ENCODE measurements at places on chromosomes 3 and 15.

- DNase-seq = no peak
These were observed 11.8 kb upstream of the KIF7 start for GRCh38 chr15:89666858-89667705.

DNA sequence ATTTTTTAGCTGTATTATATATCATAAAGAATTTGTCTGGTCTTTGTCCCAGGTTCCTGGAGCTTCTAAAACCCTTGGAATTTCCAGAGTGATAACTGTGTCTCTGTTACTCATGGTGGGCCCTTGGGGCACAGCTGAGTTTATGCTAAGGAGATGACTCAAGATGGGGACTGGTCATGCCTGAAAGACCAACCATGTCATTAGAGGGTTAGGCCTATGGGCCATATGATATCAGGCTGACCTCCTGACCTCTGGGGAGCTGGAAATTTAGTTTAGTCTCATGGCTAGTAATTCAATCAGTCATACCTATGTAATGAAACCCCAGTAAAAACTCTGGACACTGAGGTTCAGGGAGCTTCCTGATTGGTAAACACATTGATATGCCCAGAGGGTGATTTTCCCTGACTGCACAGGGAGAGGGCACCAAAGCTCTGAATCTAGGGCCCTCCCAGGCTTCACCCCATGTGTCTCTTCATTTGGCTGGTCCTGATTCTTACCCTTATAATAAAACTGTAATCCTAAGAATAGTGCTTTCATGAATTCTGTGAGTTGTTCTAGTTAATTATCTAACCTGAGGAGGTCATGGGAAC lies 69.6 kb downstream of the EEFSEC start:
- peak; percentile 24 for DNase-seq

GRCh38 chr15:32933236-32933635 lies 215.4 kb downstream of the GREM1 start:
- no peak for DNase-seq

- DNase-seq = no peak
These were observed 95.1 kb upstream of the LMCD1 start for GRCh38 chr3:8406479-8406878.

DNA sequence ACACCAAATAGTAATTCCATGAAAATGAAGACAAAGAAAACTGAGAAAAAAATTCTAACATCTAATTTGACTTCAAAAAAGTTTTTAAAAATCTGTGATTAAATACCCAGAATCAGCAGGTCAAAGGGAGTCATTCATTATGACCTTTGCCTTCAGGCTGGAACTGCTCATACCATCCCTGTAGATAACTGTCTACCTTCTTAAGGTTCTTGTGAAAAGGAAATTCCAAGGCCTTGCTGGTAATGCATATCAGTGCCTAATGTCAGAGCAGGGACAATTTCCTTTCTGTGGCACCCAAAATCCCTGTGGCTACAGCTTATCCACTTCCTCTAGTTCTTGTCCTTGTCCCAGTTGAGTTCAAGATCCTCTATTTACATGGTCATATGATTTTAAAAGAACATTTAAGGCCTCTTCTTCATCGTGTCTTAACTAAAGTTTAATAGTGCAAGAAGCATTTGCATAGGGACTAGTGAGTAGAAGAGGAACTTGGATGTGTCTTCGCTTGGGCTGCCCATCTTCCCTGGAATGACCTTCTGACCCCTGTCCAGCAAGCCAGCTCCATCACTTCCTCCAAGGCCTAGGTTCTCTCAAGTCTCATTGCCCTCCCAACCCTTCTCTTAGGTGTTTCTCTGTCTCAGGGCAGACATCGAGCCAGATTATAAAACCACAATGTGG lies 8.7 kb upstream of the PLCL2 start:
- DNase-seq = no peak

- peak; percentile 69 for DNase-seq
These were observed 1.1 kb downstream of the EDEM1 start for GRCh38 chr3:5188419-5189221.

DNA sequence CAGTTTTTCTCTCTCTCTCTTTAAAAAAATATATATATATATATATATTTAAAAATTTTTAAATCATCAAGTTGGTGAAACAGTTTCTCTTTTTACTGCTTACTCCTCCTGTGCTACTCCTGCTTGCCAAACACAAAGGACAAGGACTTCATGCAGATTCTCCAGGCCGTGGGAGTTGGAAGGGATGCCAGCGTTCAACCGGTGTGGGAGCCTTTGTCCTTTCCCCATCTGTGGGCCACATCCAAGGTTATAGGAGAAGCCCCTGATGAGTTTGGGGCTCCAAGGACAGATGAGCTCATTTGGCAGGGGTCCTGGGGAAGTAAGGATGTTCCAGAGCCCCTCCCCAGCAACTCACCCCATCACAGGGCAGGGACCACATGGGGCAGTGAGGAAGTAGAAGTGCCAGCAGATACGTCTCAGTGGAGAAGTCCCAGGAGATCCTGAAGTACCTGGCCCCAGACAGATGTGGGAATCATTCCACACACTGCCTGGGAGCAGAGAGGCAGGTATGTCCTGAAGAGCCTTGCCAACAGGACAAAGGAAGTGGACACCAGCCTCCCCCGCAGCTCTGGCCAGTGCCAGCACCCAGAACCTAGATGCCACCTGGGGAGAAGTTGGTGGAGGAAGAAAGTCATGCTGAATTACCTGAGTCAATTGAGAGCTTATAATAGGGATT lies 36.6 kb downstream of the CCK start:
- no peak for DNase-seq

DNA sequence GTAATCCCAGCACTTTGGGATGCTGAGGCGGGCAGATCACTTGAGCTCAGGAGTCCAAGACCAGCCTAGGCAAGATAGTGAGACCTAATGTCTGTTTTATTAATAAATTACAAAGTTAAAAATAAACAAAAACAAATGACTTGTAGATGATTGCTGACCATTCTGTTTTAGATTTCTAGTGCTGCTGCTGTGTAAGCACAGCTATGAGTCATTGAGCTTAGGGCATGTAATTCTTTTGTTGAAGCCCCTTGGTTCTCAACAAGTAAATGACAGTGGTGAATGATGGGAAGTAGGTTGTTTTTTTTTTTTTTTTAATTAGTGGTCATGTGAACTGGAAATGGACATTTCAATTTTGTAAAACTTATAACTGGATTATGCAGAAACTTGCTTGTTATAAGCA lies 63.3 kb downstream of the LEO1 start:
- no peak for DNase-seq

GRCh38 chr15:57320631-57321220 lies 55.6 kb upstream of the CGNL1 start:
- no peak for DNase-seq

DNA sequence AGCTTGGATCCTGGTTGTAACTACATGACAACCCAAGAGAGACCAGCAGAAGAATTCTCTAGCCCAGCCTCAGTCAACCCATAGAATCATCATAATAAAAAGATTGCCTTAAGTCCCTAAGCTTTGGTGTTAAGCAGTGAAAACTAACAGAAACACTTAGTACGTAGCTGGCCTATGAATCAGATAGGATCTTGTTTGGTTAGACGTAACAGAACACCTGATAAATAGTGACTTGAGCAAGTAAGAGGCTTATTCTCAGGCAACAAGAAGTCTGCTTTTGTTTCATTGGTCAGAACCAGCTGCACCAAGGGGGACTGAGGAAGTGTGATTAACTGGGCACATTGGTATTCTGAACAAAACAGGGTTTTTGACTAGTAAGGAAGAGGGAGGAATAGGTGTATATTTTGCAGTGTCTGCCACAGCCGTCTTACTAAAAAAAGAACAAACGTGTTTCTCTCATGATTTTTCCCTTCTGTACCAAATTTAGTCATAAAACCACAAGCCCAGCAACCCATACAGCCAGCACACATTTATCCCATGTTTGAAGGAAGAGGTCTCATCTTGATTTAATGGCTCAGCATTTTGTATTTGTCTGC lies 53.3 kb upstream of the GLCE start:
- DNase-seq = no peak

DNA sequence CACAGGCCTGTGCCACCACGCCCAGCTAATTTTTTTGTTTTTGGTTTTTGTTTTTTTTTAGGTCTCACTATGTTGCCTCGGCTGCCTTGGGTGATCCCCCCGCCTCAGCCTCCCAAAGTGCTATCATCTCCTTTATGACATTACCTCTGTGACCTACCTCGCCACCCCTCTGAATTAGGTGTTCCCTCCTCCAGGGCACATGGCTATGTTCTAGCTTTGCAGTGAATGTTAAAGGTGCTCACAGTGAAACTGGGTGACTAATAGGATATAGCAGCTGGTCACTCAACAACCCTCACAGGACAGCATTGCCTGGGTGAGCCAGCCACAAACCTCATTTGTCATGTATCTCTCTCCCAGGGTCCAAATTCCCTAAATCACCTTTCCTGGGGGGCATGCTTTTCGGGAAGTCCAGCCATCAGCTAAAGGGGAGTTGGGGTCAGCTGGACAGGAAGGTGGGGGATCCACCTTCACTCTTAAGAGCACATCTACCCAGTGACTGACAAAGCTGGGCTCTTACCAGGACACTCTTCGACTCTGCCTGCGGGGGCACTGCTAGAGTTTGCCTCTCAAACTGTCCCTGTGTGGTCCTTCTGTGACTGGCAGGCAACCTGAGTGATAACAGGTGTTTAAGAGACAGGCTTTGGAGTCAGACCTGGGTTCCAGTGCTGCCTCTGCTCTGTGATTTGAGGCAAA lies 1.6 kb upstream of the TTLL3 start:
- DNase-seq = peak; percentile 62

- DNase-seq = no peak
These were observed 57.0 kb downstream of the ISL2 start for GRCh38 chr15:76393614-76394013.

- DNase-seq = no peak
These were observed 119.1 kb upstream of the TMC3 start for GRCh38 chr15:81492969-81493645.

DNA sequence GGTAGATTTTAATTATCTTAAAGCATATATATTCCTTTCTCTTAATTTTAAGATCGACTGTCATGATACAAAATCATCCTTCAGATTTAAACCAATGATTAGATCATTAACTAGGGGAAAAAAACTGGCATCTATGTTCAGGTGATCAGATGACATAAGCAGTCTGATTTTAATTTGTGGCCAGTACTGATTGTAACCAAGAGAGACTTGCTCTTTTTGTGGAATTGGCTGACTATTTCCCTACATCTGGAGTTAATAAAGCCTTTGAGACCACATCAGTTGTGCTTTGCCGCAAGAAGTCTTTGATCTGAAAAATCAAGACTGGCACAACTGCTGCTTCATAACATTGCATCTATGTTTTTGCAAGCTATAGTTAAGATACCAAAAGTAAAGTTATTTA lies 148.4 kb upstream of the CGNL1 start:
- DNase-seq = no peak

GRCh38 chr3:153315781-153316180 lies 153.8 kb downstream of the RAP2B start:
- no peak for DNase-seq

DNA sequence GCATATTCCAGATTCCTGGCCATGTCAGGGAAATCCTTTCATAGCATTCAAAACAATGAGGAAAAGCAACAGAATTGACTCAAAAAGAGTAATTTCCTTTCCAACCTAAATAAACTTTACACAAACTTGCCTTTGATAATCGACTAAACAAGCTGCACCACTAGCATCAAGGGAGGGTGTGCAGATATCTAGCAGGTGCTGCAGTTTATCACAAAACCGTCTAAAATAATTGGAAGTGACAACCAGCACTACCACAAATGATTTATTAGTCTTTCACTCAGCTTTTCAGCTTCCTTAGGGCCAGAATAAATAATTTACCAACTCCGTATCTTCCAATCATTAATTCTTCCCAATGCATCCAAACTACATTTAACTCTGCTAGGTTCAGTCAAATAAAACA lies 71.7 kb downstream of the TBC1D5 start:
- no peak for DNase-seq

GRCh38 chr15:73232776-73233175 lies 136.0 kb downstream of the HCN4 start:
- DNase-seq = no peak

DNA sequence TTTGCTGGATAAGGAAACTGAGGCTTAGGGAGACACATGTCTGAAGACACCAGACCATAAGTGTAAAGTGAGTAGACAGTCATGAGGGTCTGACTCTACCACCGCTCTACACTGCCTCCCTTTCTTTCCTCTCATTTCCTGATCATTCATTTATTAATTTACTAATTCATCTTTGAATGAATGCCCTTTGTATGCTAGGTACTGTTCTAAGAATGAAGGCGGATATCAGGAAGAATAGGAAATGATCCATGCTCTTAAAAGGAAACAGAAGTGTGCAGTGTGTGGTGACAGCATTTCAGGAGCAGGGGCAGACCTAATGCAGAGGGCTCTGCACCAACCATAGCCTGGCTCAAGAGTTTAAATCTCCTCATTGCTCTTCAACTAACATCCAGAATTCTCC lies 31.8 kb upstream of the PSMD6 start:
- DNase-seq = no peak

GRCh38 chr15:66706225-66706732 lies 4.2 kb downstream of the SMAD6 start:
- DNase-seq = peak; percentile 36

GRCh38 chr3:110821586-110821985 lies 250.0 kb upstream of the NECTIN3 start:
- DNase-seq = no peak

DNA sequence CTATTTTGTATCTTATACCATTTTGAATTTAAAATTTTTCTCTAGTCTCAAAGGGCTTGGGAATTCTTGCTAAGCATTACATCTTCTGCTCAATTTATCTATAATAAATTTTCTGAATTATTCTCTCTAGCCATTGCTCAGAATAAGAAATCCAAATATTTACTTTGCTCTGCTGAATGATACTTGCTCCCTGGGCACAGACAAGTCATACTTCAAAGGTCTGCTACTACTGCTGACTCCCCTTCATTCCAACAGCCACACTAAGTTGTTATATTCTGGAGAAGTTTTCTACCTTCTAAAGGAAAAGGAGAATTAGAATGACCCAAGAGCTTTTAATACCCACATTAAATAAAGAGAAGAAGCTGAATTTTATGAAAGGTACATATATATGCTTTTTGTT lies 460.3 kb upstream of the ZNF717 start:
- no peak for DNase-seq

GRCh38 chr15:100869151-100869999 lies 10.3 kb upstream of the ALDH1A3 start:
- peak; percentile 38 for DNase-seq

DNA sequence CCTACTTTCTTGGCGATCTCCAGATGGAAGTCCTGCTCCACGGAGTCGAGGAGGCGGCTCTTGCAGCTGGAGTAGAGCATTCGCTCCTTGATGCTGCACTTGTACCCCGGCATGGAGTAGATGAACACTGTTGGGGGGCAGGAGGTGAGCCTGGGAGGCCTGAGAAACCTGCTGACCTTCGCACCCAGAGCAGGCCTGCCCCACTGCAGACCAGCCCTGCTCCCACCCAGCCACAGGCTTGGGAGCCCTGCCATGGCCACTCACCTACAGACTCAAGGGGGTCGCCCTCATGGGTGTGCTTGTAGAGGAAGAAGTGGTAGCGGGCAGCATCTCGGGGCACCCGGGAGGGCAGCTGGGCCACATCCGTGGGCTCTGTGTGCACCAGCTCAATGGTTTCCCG lies 4.2 kb upstream of the TLR9 start:
- no peak for DNase-seq

DNA sequence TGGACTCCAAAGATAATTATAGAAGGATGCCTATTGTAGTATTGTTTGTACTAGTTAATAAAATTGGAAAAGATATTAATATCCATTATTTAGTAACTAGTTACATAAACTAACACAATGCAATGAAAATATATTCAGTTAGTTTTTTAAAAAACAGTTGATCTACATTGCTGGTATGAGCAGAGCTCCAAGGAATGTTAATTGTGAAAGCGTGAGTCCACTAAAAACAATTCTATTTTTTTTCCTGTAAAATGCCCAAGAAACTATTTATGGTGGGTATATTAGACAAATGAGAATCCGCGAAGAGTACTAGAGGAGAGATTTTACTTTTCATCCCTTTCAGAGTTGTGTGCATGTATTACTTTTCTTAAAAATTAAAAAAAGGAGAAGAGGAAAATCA lies 104.3 kb downstream of the MCTP2 start:
- DNase-seq = no peak
